ENCODE measurements at places on chromosomes 12 and 14. TPM values are rescaled to one million over a fixed set of nuclear protein-coding genes. Genes with fewer than 3 reads are reported as not detected.

GRCh38 chr12:15782667-15783066, 6.5 kb downstream of the EPS8 start:
- no peak for DNase-seq

DNA sequence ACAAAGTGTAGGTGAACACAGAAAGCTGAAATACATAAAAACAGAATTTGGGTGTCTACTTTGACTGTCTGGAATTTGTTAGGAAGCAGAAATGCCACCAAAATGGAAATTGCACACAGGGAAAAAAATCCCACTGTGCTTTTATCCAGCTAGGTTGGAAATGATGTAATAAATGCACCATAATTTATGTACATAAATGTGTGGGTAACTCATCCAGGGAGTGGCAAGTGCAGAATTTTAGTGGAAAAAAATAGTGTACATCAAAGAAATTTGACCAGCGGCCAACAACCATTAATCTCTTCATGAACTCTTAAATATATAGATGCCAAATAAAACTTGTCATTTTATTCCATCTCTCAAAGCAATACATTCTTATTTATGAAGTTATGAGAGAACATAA, 105.6 kb downstream of the LLPH start:
- DNase-seq, result no peak

Gene TRMT61A
- 6.6 TPM for polyA plus RNA-seq

DNA sequence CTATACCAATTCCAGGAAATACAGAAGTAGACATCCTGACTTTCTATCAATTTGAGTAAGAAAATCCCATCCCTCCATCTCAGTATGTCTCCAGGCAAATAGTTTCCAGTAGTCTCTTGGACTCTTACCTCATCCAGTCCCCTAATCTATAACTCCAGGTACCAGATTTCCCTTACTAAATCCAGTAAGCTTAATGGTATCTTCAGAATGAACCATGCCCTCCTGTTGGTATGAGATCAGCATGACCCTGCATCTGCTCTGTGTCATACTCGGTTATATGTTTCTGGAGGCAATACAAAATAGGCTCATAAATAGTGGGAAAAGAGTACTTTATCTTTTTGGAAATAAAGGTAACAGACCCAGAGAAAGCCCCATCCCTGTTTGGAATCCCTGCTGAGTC, 18.4 kb downstream of the PIGH start:
- no peak for DNase-seq

Gene PRR4
- 8.1 TPM for polyA plus RNA-seq

DNA sequence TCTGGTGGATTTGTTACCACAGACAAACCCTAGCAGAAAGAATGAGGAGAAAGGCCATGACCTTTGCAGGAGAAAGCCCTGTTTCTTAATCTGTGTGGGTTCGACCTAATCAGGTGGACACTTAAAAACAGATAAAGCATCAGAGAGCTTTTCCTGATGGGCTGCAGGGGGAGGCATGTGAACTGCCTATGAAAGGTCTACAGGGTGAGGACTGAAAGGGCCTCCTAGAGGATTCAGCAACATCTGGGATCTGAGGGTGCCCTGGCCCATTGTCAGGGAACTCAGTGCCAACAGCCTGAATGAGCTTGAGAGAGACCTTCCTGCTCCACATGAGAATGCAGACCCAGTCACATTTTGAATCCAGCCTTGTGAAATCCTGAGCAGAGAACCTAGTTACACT, 178.8 kb upstream of the DDHD1 start:
- DNase-seq, result no peak

GRCh38 chr14:89107626-89108025, 283.2 kb downstream of the TTC8 start:
- DNase-seq, result no peak

Gene DCD
- not detected for polyA plus RNA-seq

Gene FITM1
- 0.87 TPM for polyA plus RNA-seq

Gene PRPH
- not detected for polyA plus RNA-seq

Gene NGB
- not detected for polyA plus RNA-seq

DNA sequence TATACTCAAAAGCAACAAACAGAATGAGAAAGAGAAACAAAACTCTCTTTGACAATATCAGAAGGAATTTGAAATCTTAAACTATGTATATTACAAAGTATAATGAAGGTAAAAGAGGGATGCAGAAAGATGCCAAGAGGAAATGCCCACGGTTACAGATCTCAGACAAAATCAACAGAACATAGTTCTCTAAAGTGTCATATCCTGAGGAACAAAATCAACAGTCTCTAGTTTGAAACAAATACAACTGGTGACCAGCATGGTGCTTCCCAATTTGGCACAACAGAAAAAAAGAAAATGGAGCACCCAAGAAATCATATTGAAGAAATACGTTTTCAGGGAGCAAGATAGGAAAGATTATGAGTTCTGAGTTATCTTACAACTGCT, 116.5 kb downstream of the METTL25 start:
- no peak for DNase-seq

DNA sequence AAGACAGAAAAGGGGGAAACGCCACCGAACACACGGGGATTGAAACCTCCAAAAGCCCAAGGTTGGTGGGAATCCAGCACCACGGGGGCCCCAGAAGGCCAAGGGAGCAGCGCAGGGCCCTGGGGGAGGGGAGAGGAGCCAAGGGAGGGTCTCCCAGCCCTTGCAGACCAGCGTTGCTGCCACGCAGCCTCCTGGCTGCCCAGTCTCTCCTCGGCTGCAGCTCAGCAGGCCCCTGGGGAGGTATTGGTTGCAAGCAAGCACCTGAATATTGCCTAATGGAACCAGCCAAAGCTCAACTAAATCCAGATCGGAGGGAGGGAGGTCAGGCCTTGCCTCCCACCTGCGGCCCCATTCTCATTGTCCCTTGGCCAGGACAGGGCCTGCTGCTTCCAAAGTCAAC, 15.8 kb downstream of the TMEM229B start:
- no peak for DNase-seq

DNA sequence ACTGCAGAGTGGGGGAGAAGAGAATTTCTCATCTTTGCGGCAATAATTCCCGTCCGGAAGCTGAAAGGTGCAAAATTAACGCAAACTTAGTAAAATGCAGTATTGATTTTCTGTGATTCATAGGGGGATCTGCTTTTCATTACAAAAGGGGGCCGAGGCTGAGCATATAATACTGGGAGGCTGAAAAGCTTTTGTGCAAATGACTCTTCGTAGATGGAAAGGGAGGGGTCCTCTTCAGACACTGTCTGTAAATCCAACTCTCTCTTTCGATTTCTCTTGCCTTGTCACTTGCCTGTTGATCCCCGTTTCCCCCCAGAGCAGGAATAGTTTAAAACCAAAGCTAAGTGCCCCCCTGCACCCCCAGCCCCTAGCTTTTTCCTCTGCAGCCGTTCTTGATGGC, 258.2 kb downstream of the VRK1 start:
- DNase-seq, result no peak

- DNase-seq, result no peak
Measured at GRCh38 chr14:22572562-22573058, 16.4 kb downstream of the DAD1 start.

- no peak for DNase-seq
Measured at GRCh38 chr12:17214929-17215328, 609.0 kb upstream of the LMO3 start.

DNA sequence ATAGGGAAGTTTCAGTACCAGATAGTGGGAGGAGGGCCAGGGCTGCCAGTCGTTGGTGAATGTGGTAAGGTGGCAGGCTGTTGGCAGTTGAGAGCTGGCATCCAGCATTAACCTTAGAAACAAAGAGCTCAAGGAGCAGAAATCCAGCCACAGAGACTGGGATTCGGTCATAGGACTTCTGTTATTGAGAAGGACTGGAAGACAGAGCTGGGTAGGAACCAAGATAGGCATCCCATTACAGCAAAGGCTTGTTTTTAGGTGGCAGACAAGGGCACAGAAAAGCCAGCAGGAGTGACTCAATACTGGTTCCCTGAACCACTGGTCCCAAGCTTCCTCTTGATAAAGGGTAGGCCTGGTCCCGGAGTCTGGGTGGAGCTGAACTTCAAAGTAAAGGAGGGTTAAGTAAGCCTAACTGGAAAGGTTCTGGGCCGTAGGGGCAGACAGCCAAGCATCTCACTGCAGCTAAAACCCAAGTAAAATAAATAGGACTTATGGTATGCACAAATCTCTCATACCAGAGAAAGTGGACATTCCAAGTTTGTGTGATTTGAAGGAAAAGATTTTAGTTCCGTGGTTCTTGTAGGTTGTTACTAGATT, 147.9 kb downstream of the ETV6 start:
- no peak for DNase-seq

Gene RNF212B
- 1.3 TPM for polyA plus RNA-seq

Gene ASIC1
- 4.6 TPM for polyA plus RNA-seq

- peak; percentile 19 for DNase-seq
Measured at GRCh38 chr12:39272871-39273655, 169.9 kb downstream of the KIF21A start.

DNA sequence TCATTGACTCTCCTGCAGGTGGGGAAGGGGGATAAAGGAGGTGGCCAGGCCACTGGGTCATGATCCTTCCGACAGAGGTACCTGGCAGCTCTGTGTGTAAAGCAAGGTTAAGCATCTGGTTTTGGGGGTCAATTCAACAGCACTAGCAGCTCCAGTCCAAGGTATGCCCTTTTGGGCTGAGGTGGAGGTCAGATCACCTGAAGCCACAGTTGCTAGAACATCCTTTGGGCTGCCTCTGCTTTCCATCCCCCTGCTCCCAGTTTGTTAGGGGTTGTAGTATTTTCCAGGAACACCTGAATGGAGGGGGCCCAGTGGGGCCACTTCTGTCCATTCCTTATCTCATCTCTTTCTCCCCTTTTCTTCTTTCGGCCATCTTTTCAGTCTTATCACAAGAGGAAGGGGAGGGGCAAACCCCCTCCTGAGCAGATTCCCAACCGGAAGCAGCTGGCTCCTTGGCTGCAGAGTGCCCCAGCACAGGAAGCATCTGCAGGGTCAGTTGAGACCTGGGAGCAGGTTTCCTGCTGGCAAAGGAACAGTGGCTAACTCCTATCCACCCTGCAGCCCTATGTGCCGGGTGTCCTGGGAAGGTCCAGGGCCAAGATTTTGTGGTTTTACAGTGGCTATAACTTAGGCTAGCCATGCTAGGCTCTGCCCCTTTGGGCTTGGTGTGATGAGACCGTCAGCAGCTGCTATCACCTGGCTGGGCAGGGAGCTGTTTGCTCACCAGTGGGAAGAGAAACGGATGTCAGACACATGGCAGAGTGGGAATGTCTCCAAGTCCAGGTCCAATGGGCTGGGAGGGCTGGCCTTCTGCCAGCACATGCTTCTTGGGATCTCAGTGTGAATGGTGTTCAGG, 40.2 kb downstream of the SH2B3 start:
- no peak for DNase-seq

- no peak for DNase-seq
Measured at GRCh38 chr12:53010955-53011354, 4.7 kb downstream of the EIF4B start.

DNA sequence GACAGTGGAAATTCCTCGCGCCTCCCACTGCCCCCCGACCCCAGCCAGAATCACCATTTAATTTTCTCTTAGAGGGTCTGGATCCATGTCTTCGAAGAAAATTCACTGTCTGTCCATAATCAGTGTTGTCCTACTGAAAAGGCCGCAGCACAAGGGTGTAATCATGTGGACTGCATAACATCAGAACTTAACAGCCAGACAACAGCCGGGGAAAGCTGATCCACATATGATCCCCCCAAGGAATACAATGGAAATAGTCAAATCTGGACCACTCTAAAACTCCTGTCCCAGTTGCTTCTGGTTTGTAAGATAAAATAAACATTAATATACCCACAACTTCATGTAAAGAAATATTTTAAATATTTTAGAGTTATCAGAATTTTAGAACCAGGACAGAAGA, 177.5 kb downstream of the SSPN start:
- DNase-seq, result no peak

Gene TPI1
- polyA plus RNA-seq, result 637 TPM

- DNase-seq, result no peak
Measured at GRCh38 chr12:19829100-19829853, 390.0 kb downstream of the AEBP2 start.

DNA sequence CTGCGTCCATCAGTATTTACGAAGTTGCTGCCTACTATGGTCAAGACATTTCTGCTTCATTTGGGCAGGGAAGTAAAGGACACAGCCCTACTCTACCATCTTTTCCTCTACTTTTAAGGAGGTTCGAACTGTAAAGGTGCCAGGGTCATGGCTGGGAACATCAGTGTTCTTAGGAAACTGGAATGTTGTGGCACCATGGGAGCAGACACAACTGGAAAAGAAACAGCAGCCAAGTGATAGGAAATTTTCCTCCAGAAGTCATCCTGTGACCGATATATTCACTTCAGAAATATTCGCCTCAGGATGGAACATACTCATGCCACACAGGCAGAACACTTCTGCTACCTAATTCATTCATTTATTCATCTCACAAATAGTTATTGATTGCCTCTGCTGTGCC, 104.4 kb downstream of the ETV6 start:
- DNase-seq, result no peak

Gene CLEC14A
- 16.3 TPM for polyA plus RNA-seq

Gene RNASE2
- polyA plus RNA-seq, result 1.9 TPM

Gene NRL
- 3.7 TPM for polyA plus RNA-seq

- DNase-seq, result no peak
Measured at GRCh38 chr14:92632546-92633273, 115.7 kb downstream of the LGMN start.

- DNase-seq, result peak; percentile 48
Measured at GRCh38 chr14:94423453-94424056, 29.0 kb downstream of the SERPINA11 start.

DNA sequence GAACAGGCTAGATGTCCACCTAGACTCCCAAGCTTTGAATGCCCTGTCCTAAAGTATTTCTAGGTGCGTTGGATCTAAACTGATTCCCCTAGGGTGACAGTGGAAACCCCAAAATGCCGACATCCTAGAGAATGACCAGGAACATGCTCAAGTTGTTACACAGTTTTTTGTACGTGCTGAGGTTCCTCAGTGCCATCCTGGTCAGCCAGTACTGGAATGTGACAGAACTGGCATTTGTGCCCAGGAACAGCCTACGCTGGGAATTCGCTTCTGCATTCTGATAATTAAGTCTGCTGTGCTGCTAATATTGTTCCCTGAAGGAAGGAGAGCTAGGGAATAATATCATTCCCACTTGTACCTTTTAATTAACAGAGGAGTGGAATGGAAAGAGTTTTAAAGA, 40.3 kb downstream of the BORCS5 start:
- no peak for DNase-seq

Gene SERPINA9
- polyA plus RNA-seq, result not detected

DNA sequence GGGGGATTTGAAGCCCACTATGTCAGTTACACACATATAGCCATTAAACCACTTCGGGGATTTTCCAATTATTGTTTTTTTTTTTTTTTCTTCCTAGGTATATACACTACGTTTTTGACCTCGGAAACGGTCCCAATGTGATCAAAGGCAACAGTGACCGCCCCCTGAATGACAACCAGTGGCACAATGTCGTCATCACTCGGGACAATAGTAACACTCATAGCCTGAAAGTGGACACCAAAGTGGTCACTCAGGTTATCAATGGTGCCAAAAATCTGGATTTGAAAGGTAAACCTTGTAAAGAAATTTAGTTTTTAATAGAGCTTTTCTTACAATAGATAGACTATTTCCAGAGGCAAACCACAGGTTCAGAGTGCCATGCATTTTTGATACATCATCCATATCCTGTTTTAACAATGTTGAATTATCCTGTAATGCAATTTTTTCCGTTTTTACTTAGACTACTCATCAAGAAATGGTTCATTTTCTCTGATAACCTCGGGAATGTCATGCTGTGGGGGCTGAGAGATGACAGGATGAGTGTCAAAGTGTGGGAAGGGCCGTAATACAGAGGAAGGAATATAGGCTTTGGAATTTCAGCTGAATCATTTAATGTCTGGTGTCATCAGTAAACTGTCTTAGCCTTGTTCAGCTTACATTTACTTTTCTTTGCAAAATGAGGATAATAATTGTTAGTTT, 797.1 kb downstream of the NRXN3 start:
- no peak for DNase-seq
